ENCODE measurements at places on chromosomes 5 and 9.

- no peak for DNase-seq
Measured at GRCh38 chr9:118829334-118829733, 539.9 kb downstream of the BRINP1 start.

DNA sequence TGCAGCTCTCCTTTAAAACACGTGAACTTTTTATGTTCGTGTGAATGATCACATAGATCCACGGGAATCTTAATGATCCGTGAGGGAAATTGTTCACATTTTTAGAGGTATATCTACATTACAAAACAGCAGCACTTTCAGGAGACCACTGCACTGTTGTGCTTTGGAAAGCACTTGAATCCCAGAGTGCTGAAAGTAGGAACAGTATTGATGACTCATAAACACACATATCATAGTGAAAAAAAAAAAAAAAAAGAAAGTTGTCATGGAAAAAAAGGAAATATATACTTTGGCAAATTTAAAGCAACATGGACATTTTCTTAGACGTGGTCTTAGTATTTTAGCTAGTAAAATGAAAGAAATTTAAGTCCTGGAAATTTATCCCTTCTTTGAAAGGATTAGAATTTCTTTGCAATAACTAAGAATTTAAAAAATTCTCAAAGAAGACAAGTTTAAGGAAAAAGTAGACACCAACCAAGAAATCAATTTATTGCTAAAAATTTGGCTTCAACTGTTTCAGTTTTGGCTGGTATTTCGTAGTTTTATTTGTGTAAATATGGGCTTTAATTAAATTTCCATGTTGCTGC is 55.4 kb downstream of the ADGRV1 start:
- no peak for DNase-seq

DNA sequence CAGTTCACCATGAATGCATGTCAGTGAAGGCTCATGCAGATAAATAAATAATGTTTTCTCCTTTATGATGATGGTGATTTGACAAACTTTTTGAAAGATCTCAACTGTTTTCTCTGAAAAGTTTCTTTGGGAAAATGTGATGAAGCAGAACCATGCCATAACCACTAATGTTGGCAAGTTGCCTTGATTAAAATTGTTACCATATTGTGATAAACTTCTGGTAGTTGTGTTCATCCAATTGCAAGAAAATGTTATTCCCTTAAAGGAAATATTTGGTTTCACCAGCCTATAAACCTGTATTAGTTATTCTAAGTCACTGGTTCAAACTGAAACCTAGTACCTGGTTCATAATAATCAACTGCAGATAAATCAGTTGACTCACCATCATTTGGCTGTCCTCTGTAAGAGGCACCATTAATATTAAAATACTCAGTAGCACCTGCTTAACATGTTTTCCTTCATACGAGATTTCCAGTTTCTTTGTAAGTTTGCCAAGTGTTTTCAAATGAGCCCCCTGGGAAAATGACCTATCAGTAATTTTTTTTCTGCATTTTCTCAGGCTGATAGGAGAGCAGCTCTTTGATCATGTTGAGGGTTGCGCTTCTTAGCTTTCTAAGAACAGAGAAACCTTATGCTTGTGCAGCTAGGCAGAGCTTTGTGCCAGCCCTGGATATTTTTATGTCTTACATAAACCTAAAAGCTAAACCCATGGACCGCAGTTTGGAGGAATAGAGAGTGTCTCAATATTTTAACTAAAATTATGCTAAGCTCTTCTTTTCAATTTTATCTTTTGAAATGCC is 88.0 kb downstream of the LURAP1L start:
- DNase-seq, result no peak

DNA sequence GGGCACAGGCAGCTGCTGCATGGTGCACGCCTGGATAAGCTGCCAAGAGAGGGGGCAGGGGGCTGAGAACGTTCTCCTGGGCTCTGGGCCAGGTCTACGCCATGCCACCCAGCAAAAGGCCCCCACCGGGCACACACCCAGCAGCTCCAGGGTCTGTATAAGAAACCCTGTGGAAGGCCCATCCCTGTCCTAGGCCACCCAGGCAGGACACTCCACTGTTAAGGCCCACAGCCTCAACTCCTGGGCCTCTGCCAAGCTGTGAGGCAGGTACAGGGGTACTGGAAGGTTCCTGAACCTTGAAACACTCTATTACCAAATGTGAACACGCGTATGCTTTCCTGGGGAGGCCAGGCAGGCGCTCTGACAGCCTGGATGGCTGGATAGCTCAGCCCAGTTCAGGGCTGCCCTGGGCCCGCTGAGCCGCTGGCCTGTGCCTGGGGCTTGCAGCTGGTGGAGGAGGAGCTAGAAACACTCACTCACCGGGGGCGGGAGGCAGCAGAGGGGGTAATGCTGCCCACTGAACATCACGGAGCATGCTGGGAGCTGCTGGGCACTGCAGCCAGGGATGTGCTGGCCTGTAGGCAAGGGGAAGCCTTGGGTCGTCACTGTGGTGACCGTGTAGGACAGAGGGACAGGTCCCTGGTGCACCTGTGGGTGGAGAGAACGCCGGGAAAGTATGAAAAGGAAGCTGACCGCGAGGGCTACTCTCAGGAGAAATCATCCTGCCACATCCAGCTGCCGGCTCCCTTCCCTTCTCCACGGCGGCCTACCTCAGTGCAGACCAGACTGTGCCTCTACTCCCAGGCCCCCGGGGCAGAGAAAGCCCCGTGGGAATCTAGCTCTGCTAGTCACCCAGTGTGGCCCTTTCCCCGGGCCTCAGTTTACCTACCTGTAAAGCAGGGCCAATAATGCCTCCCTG is 6.0 kb downstream of the RNF44 start:
- no peak for DNase-seq

DNA sequence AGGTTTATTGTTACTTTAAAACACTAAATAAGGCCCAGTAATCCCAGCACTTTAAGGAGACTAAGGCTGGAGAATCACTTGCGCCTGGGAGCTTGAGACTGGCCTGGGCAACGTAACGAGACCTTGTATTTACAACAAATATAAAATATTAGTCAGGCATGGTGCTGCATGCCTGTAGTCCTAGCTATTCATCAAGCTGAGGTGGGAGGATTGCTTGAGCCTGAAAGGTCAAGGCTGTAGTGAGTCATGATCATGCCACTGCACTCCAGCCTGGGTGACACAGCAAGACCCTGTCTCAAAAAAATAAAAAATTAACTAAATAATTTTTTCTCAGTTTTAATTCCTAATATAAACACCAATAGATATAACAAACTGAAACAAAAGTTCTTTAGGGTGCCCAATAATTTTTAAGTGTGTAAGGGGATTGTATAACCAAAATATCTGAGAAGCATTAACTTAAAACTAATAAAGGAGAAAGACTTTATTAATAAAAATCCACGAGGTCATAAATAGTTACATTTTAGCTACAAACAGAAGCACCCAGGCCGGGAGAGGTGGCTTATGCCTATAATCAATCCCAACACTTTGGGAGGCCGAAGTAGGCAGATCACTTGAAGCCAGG is 32.7 kb downstream of the FAM13B start:
- no peak for DNase-seq

DNA sequence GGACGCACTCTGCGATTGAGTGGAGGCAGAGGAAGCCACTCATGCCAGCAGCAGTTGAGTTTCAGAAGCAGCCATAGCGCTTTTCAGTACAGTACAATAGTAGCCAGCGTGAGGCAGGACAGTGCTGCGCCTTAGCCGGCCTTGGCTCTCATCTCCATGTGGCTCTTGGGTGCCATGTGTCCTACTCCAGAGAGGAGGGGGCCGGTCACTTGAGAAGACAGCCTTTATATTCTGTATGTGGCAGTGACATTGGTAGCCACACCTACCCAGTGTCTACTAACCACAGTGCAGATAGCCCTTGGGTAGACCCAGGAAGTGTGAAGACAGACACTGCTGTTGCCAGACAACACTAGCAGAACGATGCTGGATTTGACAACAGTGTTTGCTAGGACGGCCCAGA is 42.3 kb downstream of the FAM78A start:
- DNase-seq, result no peak

GRCh38 chr9:126000256-126000655 is 253.1 kb downstream of the PBX3 start:
- no peak for DNase-seq

DNA sequence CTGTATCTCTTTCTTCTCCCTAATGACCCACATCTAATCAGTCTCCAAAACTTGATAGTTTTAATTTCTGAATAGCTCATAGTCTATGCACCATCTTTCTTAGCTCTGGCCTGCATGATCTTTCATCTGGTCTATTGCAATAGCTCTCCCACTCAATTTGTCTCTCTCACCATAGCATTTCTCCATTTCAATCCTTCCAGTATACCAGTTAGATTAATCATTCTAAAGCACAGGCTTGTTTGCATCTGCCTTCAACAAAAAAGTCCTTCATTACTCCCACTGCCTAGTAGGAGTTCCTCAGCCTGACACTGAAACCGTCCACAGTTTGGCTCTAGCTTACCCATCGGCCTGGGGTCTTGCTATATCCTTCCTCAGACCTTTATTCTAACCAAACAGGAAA is 344.9 kb downstream of the ENC1 start:
- DNase-seq, result no peak

GRCh38 chr5:352639-353611 is 31.4 kb downstream of the AHRR start:
- no peak for DNase-seq

DNA sequence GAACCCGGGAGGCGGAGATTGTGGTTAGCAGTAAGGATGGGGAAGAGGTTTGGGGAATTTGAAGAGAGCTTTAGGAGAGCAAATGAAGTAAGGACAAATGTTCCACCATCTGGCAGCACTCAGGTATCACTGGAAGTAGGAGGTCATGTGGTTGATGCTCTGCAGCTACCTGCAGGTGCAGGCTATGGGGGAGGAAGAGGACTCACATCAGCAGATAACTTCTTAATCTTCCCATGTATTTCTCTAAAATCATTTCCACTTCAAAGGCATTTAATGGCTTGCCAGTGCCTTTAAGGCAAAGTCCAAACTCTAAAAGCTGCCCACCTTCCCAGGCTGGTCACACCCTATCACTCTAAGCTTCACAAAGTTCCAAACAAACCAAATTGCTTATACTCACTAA is 8.1 kb upstream of the HAVCR1 start:
- DNase-seq, result no peak

GRCh38 chr9:89622933-89623861 is 18.4 kb downstream of the GADD45G start:
- DNase-seq, result no peak

DNA sequence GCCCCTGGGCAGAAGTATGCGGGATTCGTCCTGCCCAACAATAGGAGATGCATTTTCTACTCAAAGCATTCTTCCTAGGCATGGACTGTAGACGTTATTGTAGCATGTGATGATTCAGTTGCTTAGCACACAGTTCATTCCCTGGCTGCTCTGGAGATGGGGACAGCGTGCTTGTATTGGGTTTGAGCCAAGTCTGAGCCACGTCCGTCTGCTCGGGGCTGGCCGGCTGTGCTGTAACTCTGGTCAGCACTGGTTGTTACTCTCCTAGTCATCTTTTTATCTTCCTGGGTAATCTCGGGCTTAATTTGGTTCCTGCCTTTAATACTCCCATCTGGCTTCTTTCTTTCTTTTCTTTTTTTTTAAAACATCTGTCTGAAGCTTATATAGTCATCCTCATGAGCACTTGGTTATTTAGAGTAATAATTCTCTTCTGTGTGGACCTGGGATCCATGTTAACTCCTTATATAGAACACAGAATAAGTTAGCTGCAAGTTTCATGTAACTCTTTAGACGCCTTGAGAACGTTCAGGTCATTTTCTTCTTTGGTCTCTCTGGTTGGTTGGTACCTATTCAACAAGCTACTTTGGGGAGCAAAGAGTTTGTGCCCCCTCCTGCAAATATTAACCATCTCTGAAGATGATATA is 118.8 kb upstream of the RPS23 start:
- DNase-seq, result no peak

- DNase-seq, result no peak
Measured at GRCh38 chr5:42400474-42400873, 22.8 kb upstream of the GHR start.

GRCh38 chr9:3955305-3955687 is 344.6 kb downstream of the GLIS3 start:
- no peak for DNase-seq

DNA sequence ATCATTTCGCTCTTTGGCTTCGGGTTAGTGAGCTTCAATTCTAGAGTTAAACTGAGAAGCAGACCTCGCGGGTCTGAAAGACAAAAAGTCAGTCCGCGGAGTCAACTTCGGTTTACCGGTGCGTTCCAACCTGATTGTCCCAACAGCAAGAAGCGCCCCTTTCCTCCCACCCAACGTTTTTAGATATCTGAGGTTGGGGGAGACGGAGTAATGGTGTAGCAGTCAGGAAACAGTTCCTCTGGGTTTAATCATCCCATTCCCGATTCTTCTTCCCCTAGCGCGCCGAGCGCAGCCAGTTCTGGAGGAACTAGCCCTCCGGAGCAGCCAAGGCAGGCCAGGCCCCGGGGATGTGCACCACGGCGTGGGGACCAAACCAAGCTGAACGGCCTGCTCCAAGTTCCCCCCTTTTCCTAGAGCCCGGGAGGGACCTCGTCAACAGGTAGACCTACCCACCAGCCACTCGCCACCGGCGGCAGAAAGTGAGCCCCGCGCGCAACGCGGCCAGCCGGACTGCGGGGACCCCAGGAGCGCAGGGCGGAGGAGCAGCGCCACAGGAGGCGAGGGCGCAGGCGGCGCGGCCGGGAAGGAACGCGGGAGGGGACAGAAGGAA is 622 bp upstream of the ISL1 start:
- no peak for DNase-seq

- DNase-seq, result no peak
Measured at GRCh38 chr5:8884029-8884428, 661.8 kb downstream of the SEMA5A start.

DNA sequence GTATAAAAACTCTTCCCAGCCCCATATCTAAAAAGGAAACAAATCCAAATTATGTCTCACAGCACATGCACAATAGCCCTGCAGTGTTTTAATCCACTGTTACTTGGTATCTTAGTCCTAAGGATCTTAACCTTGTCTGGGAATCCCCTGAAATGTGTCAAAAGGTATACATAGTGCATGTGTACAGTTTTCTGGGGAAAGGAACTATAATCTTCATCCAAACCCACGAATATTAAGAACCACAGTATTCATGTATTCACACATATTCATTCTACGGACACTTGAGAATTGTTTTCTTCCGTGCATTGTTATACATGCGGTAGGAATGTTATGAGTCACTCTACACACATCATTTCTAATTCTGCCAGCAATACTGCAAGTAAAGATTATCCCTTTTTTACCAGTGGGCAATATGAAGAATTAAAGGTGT is 47.8 kb upstream of the SNX2 start:
- DNase-seq, result no peak

DNA sequence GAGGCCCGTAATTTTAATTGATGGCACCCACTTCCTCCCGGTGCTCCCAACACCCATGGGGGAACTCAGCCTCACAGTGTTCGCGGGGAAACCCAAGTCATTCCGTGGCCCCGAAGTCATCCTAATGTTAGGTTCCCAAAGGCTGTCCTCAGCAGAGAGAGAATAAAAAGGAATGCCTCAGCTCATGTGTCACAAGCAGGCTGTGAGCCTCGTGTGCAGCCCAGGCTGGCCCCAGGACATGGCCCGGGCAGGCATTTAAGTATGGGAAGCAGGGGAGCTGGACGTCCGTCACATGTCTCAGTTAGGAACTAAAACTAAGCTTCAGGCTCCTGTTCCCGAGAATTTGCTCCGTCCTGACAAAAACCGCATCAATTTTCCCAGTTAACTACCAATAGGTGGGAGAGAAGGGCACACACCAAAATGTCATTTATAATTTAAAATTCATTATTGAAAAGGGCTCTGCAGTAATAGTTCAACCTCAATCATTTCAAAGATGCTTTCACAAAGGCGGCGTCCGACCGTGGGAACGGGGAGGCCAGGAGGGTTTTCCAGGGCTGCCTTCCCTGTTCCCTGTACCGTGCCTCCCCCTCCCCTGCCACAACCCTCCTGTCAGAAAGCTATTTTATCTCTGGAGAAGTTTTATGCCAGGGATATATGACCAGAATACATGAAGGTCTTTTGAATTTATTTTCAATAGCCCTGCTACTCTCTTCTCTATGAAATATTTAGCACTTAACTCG is 137.3 kb downstream of the FSTL4 start:
- DNase-seq, result no peak

Measured in stimulated activated CD8-positive, alpha-beta memory T cell treated with anti-CD3 and anti-CD28 coated beads, Interleukin-7, amount 100 ng/mL, for 24 hours (primary cell).